ENCODE measurements at places on chromosomes 7 and 10.

GRCh38 chr10:109664554-109664953, 258.8 kb downstream of the XPNPEP1 start:
- no peak for DNase-seq

- no peak for DNase-seq
These were observed 14.2 kb downstream of the RAB11FIP2 start for GRCh38 chr10:118032564-118032963.

GRCh38 chr10:16909961-16910792, 93.0 kb upstream of the RSU1 start:
- no peak for DNase-seq

DNA sequence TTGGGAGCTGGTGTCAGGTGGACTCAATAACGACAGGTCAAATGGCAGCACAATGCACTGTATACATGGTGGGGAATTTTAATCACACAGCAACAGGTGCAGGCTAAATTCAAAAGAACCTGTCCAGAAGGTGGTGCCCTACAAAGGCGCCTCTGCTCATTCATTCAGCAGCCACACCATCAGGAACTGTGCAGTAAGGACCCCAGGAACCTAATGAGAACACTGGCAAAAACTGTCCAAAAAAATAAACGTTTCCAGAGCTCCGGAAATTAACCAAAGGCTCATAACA, 21.9 kb upstream of the CRYGN start:
- DNase-seq = no peak

DNA sequence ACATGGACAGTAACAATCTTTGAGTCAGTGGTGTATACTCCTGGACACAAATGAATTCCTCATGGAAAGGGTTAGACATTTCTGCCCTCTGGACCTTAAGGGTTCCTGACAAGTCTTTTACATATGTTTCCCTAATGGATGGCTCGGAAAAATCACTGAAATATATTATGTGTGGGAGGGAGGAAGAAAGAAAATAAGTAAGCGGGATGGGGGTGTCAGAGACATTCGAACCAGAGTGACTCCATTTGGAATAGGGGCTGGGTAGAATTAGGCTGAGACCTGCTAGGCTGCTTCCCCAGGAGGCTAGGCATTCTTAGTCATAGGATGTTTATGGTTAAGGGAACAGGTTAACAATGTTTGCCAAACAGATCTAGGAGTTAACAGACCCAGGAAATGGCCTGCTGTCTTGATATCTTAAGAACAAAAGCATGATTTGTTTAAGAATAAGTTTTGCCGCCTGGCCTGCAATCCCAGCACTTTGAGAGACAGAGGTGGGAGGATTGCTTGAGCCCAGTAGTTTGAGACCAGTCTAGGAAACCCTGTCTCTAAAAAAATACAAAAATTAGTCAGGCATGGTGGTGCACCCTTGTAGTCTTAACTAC, 1241.7 kb downstream of the TYW1 start:
- DNase-seq = no peak

DNA sequence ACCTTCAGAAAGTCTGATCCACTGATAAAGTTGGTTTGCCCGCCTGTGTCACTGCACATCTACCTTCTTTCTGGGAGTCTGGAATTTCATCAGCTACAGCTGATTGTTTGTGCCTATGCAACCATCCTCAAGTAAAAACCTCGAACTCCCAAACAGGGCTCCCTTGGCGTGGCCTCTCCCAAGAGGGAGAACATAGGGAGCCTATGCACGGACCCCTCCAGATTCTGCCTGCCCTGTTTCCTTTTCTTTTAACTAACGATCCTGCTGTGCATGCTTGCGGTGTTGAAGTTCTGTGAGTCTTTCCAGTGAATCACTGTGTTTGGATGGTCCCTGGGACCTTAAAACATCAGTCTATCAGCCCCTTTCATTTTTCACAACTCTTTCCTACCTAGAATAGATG, 226.9 kb upstream of the SEMA3D start:
- no peak for DNase-seq

DNA sequence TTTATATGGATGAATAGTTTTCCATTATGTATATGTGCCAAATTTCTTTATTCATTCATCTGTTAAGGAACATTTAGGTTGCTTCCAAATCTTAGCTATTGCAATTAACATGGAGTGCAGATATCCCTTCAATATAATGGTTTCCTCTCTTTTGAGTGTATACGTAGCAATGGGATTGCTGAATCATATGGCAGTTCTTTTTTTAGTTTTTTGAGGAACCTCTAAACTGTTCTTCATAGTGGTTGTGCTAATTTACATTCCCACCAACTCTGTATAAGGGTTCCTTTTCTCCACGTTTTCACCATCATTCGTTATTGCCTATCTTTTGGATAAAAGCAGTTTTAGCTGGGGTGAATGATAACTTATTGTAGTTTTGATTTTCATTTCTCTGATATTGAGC, 46.5 kb downstream of the FAS start:
- no peak for DNase-seq

GRCh38 chr10:130802301-130802700, 509.2 kb downstream of the TCERG1L start:
- no peak for DNase-seq

DNA sequence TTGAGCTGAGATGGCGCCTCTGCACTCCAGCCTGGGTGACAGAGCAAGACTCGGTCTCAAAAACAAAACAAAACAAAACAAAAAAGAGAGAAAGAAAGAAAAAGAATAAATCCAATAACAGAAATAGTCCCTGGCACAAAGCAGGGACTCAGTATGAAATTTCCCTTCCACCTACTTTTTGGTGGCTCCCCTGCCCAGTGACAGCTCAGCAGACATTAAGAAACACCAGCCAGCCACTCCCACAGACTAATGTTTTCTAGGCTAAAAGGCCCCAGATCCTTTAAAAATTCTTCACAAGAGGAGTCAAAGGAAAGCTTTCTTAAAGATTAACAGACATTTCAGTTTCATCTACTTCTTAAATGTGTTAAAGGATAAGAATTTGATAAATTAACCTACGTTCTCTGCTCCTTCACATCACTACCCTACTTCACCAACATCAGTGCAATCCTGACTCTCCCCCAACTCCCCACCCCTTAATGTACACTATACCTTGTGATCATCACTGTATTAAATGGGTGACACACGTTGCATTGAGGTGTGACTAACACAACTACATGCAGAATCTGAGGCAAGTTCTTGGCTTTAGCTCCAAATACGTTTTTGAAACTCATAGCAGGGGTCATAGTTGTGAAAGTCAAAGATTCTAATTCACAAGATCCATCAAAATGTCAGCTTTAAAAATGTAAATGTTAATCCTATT, 114.5 kb upstream of the CAV2 start:
- no peak for DNase-seq

GRCh38 chr10:129792141-129792540, 171.9 kb downstream of the EBF3 start:
- DNase-seq = no peak

- DNase-seq = no peak
These were observed 62.4 kb upstream of the MKRN1 start for GRCh38 chr7:140541513-140542227.

GRCh38 chr10:129754211-129755050, 209.6 kb downstream of the EBF3 start:
- DNase-seq = no peak

GRCh38 chr7:123472750-123473445, 61.5 kb downstream of the IQUB start:
- DNase-seq = no peak

DNA sequence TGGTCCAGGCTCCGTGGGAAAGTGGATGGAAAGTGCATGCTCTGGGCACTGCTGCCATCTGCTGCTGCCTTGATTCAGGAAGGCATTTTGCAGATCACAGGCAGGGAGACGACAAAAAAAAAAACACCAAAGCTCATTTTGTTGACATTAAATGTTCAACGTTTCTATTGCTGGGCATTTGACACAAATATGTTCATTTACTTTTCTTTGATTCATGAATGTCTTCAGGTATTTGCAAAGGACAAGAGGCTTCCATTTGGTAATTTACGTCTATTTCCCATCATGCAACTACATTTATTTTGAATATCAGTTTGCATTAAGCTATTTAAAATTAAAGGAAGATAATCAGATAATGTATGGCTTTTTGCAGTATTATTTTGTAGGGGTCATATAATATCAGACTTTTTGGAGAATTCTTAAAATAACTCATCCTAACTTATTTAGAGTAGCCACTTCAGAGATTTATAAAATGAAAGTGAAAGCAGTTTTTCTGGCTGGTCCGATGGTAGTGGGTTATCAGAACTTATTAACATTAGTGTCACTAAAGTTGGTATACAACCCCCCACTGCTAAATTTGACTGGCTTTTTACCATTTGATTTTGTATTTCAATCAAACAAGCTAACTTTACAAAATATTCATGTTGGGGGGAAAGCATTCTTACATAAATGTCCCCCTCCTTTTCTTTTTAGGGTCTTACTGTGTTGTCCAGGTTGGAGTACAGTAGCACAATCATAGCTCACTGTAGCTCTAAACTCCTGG, 65.3 kb downstream of the PDIA4 start:
- peak; percentile 5 for DNase-seq

- DNase-seq = no peak
These were observed 122.2 kb upstream of the AMPH start for GRCh38 chr7:38753347-38753746.

- no peak for DNase-seq
These were observed 12.8 kb upstream of the FFAR4 start for GRCh38 chr10:93553482-93554315.

DNA sequence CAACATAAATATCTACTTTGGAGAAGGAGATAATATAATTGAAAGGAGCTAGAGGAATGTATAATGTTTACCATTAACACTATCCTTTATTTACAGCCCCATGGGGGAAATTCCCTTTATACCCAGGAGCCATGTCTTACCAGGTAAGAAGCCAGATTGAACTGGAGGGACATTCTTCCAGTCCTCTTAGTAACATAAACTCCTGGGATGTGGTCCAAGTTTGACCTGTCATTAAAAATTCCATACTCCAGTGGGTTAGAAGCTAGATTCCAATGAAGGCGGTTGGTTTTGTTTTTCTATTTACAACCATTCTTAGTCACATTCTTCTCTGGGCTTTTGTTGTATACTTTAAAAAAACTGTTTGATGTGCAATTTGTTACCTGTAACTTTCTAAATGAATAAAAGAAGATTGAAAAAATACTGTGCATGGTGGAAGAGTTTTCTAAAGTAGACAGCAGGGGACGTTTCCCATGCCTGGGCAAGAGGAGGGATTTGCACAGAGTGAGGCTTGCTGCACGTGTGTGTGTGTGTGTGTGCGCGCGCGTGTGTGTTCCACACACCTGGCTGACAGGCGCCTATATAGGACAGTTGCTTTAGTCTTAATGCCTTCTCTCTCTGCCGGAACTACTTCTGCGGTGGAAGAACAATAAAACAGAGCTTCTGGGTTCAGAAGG, 2.0 kb downstream of the PLCE1 start:
- no peak for DNase-seq

DNA sequence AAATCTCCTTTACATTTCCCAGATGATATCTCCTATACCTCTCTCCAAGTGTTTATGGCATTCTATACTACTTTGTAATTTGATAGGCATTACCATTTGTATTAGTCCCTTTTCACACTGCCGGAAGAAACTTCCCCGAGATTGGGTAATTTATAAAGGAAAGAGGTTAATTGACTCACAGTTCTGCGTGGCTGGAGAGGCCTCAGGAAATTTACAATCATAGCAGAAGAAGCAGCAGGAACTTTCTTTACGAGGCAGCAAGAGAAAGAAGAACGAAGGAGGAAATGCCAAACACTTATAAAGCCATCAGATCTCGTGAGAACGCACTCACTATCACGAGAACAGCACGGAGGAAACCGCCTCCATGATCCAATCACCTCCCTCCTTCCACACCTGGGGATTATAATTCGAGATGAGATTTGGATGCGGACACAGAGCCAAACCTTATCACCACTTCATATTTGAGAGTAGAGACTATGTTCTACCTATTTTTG, 1194.6 kb downstream of the SORCS1 start:
- no peak for DNase-seq
